ENCODE measurements at places on chromosomes 1 and 21.

DNA sequence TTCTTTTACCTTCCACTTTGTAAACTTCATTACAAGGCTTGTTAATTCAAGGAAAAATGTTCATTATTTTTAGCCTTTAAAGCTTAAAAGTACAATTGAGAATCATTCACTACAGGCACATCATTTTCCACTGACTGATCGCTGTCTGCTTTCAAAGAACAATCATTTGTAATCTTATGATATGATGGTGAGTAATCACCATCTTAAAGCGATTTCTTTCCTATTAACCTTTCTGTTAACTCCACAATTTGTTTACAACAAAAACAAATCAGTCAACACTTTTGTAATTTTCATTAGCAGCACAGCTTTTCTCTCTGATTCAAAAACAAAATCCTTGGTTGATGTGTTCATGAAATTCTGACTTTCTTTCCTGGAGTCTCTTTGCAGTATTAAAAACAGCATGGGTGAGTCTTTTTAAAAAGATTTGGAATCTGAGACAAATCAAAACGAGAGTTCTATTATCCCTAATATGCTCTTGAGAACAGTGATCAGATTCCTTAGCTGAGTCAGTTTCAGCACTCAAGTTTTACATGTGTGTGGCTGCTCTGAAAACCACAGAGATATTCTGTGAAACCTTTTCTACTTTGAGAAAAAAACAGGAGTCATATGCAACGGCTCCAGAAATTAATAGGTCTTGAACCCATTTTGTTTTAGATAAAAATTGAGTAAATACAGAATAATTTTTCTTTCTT is 145.8 kb upstream of the TMPRSS15 start:
- H3K27me3 ChIP-seq = no peaks in the 10 kb centered on the region
- no peaks in the 10 kb centered on the region for H3K4me1 ChIP-seq
- H3K4me3 ChIP-seq = no peak overlapping the region
- no peak for DNase-seq
- H3K27ac ChIP-seq = no peak overlapping the region

- no peak overlapping the region for H3K4me3 ChIP-seq
- H3K36me3 ChIP-seq = no peaks in the 10 kb centered on the region
- H3K27me3 ChIP-seq = no peaks in the 10 kb centered on the region
- no peak for DNase-seq
Observed at GRCh38 chr1:59404796-59405195, 107.9 kb downstream of the FGGY start.

- peaks cover 6% of the 10 kb centered on the region for H3K27me3 ChIP-seq
- DNase-seq = no peak
- no peaks in the 10 kb centered on the region for H3K4me1 ChIP-seq
- no peaks in the 10 kb centered on the region for H3K36me3 ChIP-seq
Observed at GRCh38 chr1:62407398-62408009, 29.3 kb upstream of the USP1 start.

DNA sequence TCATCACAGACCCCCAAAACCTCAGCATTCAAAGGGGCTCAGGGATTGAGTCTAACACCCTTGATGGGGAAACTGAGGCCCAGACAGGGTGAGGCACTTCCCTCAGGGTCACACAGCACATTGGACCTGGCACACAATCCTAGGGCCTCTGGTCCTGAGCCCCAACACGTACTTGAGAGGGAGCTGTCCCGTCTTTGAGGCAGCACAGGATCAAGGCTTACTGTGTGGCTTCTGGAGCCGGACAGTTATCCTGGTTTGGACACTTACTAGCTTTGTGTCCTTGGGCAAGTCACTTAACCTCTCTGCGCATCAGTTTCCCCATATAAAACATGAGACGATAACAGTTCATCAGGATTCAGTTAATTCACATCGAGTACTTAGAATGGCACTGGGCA is 26.5 kb downstream of the RUNX3 start:
- DNase-seq = no peak
- peaks cover 9% of the 10 kb centered on the region for H3K4me1 ChIP-seq
- no peak overlapping the region for H3K27ac ChIP-seq
- no peaks in the 10 kb centered on the region for H3K27me3 ChIP-seq

DNA sequence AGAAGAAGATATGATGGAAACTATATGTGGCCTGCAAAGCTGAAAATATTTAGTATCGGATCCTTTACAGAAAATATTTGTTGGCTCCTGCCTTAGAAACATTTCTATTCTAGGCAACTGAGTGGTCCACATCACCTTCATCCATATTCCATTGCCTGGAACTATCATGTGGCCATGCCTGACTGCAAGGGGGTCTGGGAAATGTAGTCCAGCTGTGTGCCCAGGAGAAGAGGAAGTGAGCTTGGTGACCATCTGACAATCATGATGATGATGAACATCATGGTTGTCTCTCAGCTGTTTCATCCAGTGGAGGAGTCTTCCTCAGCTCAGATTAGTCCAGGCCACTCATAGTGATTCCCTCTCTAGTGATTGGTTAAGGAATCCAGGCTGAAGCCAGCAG is 61.8 kb upstream of the IFNLR1 start:
- H3K4me3 ChIP-seq = no peak overlapping the region
- H3K27ac ChIP-seq = no peak overlapping the region
- DNase-seq = no peak
- H3K27me3 ChIP-seq = no peaks in the 10 kb centered on the region
- H3K36me3 ChIP-seq = no peaks in the 10 kb centered on the region
